ENCODE measurements at places on chromosomes 13 and 19. TPM values are rescaled to one million over a fixed set of nuclear protein-coding genes. Genes with fewer than 3 reads are reported as not detected.

The EFNA2 gene
- not detected for total RNA-seq

DNA sequence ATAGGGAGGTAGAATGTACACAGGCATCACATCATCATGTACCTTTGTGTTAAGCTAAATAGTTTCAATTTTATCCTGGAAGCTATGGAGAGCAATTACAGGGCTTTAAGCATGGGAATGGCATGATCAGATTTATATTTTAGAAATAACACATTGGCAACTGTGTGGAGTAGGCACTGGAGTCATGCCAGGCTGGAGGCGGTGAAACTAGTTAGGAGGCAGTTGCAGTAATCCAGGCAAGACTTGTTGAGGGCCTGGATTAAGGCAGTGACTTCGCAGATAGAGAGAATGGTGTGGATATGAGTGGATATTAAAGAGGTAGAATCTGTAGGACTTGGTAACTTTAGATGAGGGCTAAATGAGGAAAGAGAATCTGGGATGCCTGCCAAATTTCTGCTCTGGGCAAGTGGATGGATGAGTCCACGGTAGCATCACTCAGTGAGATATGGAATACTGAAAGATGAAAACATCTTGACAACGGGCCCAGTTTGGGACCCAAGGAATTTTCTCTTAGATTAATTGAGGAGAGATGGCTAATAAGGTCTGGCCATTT lies 506.2 kb downstream of the FGF9 start:
- DNase-seq, result peak; percentile 43

DNA sequence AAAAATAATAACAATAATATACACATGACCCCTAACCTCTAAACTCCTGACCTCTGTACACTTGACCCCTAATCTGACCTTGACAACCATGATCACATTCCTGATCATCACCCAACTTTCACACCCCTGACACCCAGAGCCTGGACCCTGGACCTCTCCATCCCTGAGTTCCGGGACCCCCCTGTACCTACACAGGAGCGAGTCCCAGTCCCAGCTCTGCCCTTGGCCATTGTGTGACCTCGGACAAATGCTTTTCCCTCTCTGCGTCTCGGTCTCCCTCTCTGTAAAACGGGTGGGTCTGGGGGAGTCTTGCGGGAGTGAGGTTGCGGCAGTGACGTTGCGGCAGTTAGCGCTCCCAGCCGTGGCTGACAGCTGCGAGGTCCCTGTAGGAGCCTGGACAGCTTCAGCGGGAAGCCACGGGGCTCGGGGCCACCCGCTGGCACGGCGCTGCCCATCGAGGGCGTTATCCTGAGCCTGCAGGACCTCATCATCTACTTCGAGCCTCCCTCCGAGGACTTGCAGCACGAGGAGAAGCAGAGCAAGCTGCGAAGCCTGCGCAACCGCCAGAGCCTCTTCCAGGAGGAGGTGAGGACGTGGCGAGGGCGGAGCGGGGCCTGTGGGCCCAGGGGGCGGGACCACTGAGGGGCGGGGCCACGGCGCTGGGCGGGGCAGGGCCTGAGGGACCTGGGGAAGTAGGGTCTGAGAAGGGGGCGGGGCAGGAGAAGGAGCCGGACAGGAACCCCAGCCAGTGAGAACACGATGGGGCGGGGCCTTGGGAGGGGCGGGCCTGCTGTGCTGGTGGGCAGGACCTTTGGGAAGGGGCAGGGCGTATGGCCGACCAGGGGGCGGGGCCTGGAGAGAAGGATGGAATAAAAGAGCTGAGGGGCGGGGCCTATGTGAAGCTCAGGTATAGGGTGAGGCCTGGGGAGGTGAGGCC lies 19.2 kb downstream of the RYR1 start:
- DNase-seq, result no peak

The KIR2DL4 gene
- not detected for total RNA-seq

DNA sequence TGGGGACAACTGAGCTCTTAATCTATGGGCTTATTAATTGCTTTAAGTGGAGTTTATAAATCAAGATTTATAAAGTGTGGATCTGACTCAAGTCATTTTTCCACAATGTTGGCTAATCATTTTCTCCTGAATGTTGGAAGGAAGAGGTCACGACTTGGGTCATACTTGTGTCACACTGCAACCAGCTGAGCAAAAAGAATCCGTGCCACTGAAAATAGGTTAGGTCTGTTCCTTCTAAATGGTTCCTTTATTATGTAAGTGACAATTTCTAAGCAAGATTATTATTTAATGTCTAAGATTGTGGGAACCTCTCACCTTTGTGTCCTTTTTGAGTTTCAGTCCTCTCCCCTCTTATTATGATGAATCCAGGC lies 178.6 kb downstream of the SHISA2 start:
- DNase-seq, result no peak

DNA sequence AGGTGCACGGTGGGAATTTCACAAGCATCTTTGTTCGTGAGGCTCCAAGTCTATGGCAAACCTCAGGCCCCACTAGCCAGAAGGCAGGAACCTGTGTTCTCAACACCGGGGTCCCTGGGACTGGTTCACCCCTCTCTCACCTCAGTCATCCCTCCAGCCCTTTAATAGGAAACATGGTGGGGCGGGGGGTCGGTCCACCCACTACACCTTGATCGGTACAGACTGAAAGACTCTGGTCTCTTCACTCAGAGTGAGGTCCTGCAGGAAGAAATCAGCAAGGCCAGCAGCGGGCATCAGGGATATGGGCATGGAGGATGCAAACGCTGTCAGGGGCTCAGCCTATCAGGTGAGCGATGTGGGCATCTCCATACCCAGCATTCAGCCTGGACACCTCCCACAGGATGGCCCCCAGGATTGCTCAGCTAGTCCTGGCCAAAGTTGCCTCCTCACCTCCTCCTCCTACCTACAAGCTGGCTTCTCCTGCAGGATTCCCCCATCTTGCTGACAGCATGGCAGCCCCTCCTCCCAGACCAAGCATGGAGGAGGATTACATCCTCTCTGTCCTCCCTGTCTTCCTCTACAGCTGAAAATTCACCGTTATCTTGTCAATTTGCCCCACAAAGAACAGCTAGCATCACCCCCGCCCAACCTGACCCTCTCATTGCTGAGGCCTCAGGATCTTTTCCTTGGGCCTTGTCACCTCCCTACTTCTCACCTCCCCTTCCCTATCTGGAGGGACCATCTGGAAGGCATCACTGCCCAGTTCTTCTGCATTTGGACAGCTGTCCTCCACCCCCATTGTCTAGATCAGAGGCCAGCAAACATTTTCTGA lies 37.3 kb upstream of the CD33 start:
- DNase-seq, result no peak

- no peak for DNase-seq
Observed at GRCh38 chr13:110221406-110222117, 85.4 kb downstream of the COL4A1 start.

- no peak for DNase-seq
Observed at GRCh38 chr13:108527844-108528243, 101.6 kb upstream of the MYO16 start.

GRCh38 chr13:36341718-36342117 lies 4.5 kb downstream of the SPART start:
- DNase-seq, result peak; percentile 51

The ONECUT3 gene
- not detected for total RNA-seq

GRCh38 chr13:27379694-27380641 lies 44.5 kb upstream of the GTF3A start:
- DNase-seq, result peak; percentile 35

The PEAK3 gene
- total RNA-seq, result under 0.01 TPM

DNA sequence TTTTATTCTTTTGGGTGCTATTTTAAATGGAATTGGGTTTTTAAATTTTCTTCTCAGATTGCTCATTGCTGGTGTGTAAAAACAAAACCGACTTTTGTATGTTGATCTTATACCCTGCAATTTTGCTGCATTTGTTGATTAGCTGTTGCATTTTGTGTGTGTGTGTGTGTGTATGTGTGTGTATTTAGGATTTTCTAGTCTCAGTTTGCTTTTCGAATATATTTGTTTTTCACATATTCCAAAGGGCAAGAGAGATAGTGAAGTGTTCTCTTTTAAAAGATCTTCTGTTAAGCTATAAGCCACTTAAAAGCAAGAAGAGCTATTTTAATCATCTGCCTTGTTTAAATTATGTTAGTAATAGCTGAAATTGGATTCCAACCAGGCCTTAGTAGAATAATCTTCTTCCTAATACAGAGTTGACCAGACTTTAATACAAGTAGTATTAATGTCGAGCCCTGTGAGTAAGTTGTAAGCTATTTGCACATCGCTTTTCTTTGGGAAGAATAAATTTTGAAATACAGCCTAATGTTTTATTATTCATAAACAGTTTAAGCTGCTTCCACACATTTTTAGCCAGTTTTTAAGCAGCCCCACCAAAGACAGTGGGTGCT lies 57.4 kb downstream of the TM9SF2 start:
- DNase-seq, result peak; percentile 61

- DNase-seq, result no peak
Observed at GRCh38 chr13:50132904-50133357, 117.7 kb downstream of the KCNRG start.

DNA sequence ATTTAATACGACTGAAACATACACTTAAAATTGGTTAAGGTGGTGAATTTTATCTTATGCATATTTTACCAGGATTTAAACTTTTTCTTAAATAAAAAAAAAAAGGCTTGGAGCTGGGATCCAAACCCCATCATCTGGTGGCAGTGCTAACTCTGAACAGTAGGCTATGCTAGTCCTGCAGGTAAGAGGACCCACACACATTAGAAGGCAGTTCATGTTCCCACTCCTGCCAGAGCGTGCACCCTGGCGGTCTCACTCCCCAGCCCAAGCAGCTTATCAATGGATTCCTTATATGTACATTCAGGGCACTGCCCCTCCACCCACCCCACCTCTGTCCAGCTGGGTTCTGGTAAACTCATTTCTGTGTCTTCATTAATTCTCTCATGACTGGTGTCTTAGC lies 31.3 kb upstream of the CEBPA start:
- DNase-seq, result no peak

The ZNF665 gene
- total RNA-seq, result 3.0 TPM

- no peak for DNase-seq
Observed at GRCh38 chr19:57802269-57802668, 12.4 kb downstream of the ZNF552 start.

Measured in IMR-90 (cell line).